Stimulated activated CD8-positive, alpha-beta memory T cell treated with anti-CD3 and anti-CD28 coated beads, Interleukin-4, amount 100 ng/mL, for 1 hour (primary cell): ENCODE measurements at places on chromosomes 6 and 20.

DNA sequence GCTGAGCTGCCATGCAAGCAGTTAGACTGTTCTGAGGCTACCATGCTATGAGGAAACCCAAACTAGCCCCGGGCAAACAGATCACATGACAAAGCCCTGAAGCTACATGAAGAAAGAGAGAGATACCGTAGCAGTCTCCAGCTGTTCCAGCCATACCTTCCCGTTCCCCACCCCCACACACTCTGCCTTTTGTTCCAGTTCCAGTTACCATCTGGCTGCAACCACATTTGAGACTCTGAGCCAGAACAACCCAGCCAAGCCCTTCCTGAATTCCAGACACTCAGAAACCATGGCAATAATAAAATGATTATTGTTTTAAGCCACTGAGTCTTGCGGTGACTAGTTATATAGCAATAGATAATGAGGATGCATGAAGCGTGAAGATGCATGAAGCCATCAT, 28.3 kb downstream of the RIN2 start:
- DNase-seq, result no peak

- DNase-seq, result no peak
These were observed 32.7 kb downstream of the OPRM1 start for GRCh38 chr6:154071711-154072110.

DNA sequence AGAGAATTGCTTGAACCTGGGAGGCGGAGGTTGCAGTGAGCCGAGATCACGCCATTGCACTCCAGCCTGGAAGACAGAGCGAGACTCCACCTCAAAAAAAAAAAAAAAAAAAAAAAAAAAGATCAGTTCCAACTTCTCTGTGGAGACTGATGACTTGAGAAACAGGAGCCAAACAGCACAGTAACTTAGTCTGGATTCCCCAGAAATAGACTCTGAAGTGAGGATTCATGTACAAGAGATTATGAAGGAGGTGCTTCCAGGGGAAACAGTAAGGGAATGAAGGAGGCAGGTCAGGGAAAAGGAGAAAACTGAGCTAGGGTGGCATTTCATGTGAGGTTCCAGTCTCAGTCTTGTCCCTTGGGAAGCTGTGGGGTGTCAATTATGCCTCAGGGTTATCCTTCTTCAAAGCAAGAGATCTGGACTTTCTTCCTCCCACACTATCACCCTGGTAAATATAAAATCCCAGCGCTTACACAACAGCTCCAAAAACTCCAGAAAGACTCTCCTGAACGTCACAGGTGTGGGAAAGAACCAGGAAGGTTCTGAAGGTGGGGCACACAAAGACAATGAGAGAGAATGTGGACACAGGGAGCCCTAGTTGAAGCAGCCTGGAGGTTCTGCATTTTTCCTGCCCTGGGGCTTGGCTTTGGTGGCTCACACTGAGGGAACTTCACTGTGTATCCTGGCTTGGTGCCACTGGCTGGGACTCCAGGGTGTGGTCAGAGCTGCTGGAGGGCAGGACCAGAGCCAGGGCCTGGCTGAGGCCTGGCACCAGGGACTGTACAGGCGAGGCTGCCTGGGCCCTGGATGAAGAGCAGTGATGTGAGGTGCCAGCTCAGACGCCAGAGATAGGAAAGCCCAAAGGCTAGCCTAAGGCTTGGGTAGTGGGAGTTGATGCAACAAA, 46.8 kb downstream of the PCNA start:
- DNase-seq, result no peak

DNA sequence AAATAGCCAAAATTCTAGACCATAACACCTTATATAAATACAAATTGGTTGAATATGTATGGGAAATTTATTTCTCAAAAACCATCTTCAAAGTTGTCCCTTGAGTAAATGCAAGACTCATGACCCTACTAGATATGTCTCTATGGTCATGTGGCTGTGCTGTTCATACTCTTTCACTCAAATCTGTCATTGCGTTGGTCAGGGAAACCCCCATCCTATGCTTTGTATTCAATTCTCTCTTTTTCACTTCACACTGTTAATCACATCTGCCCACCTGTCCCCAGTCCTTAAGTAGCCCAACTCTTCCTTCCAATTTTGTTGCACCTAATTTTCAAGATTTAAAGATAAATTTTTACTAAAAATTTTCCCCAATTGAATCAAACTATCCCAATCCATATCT, 51.0 kb downstream of the RPS12 start:
- no peak for DNase-seq

GRCh38 chr20:61690993-61691838, 374.5 kb downstream of the TAF4 start:
- no peak for DNase-seq

DNA sequence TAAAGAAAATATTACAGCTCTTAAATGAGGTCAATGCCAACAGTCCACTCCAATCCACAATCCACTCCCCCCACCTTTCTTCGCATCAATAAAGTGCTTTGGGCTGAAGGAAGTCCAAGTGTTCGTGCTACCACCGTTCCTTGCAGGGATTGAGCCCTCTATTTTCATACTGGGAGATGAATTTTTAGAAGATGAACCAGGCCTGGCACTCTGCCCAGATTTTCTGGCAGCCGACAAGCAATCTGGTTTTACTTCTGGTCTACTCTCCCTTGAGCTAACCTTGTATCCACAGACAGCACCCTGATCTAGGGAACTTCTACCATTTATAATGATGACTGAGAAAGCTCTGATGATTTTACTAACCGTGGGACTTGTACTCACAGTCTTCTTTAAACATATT, 72.3 kb downstream of the BTBD9 start:
- DNase-seq, result no peak

- no peak for DNase-seq
These were observed 586.2 kb downstream of the CD109 start for GRCh38 chr6:74282143-74282689.

DNA sequence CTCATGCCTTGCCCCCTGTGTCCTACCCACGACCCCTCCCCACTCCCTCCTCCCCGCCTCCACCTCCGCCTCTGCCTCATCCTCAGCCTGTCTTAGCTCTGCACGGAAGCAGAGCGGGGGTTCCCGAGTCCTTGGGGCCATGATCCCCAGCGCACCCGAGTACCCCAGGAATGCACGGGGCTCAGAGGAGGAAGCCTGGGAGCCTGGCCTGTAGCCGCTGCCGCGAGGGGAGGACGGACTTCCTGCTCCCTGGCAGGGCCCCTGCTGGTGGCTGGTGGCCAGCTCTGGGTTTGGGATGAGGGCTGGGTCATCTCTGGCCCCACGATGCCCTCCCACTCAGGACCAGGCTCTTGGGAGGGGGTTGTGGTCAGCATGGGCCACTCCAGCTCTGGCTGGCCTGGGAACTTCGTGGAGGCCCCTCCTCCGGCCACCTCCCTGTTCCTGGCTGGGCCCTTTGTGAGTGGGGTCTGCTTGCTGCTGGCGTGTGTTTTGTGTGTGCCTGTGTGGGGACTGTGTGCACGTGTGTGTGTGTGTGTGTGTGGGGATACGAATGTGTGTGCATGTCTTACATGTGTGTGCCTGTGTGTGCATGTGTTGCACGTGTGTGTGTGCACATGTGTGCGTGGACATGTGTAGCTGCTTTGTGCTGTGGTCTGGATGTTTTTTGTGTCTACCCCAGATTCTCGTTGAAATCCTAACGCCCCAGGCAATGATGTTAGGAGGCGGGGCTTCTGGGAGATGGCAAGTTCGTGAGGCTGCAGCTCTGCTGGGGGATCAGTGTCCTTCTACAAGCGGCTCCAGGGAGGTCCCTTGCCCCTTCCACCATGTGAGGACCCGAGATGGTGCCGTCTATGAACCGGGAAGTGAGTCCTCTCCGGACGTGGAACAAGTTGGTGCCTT, 1.3 kb upstream of the RBBP8NL start:
- DNase-seq, result no peak

- no peak for DNase-seq
These were observed 56.1 kb upstream of the APCDD1L start for GRCh38 chr20:58571356-58571692.

GRCh38 chr6:131765804-131766135, 42.0 kb upstream of the ENPP1 start:
- no peak for DNase-seq

- no peak for DNase-seq
These were observed 75.2 kb upstream of the CITED2 start for GRCh38 chr6:139449611-139450000.

- no peak for DNase-seq
These were observed 27.3 kb upstream of the ABCC10 start for GRCh38 chr6:43399932-43400487.

GRCh38 chr6:41715795-41716515, 19.5 kb downstream of the TFEB start:
- no peak for DNase-seq

DNA sequence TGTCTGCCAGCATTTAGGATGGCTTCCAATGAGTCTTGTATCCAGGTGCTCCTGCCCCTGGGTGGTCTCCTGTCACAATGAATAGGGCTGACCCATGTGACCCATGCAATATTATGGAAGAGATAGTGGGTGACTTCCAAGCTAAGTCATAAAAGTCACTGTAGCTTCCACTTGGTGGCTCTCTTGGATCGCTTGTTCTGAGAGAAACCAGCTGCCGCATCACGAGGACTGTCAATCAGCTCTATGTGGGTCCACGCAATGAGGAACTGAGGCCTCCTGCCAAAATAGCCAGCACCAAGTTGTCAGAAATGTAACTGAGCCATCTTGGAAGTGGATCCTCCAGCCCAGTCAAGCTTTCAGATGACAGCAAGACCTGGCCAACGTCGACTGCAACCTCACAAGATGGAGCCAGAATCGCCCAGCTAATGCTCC, 14.9 kb upstream of the MATN4 start:
- DNase-seq, result no peak

GRCh38 chr20:59864726-59865125, 68.7 kb downstream of the SYCP2 start:
- no peak for DNase-seq

DNA sequence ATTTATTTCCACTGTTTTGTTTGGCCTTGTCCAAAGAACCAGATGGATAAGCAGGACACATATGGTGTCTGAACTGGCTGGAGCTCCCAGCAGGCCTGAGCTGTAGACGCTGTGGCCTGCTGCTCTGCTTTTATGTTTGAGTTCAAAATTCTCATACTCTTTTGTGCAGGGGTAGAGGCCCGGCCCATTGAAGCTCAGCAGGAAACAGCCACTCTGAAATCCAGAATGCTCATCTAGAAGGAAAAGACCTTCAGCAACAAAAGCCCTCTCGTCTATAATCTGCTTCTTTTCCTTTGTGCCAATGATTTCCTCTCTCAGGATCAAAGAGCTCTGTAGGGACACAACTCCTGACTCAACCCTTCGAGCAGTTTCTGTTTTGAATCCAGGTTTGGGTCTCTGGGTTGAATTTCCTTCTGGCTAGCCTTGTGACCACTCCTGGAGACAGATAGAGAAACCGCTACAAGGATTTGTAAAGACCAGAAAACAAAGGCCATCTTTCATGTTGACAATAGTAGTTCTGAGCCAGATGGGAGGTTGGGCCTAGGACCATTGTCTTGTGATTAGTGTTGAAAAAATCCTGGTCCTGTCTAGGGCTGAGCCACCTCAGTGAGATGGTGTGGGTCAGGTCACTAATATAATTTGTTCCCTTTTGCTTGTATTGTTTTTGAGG, 446.7 kb downstream of the BCKDHB start:
- no peak for DNase-seq

- no peak for DNase-seq
These were observed 790 bp downstream of the TOX2 start for GRCh38 chr20:43915211-43916072.

DNA sequence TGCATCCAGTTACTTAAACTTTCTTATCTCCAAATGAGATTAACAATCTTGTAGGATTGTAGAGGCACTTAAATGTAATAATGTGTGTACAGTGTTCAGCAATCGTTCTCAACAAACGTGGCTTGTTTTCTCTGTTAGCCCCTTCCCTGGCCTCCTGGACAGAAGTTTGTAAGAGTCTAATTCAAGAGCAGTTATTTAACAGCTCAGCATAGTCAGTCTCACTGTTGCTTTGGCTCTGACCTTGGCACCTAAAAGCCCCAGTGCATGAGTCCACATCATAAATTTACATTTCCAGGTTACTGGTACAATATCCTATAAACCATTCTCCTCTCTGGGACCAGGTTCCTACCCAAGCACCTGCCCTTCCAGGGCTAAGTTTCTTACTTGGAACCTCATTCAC, 11.5 kb upstream of the PHF3 start:
- DNase-seq, result no peak

GRCh38 chr6:34595332-34596184, 39.4 kb upstream of the SPDEF start:
- no peak for DNase-seq

DNA sequence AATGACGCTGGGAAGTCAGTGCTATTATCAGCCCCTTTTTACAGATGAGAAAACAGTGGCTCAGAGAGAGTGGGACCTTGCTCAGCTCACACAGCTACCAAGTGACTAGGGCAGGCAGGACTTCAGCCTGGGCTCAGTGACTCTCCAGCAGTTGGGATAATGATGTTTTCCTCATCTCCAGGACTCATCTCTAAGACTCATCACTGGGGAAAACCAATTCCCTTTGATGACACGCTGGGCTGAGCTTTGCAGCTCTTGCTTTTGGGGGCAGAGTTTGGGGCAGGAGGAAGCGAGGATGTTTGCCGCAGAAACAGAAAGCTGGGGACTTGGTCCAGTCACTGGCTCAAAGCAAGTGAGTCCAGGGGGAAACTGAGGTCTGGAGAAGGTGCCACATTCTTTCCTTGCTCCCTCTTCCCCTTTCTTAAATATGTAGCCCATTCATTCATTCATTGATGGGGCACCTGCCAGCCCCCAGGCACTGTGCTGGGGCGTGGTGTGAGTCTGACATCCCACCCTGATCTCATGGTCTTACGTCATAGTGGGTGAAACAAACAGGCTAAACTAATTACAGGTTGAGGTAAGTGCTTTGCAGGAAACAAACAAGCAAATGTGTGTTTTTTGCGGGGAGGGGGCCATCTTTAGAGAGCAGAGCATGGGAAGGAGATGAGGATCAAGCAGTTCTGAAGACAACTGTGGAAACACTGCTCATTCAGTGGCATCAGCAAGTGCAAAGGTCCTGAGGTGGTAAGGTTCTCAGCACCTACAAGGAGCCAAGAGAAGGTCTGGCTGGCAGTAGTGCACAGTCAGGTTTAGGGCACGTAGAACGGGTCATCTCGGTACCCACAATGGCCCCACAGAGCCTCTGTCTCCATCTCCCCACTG, 74.4 kb upstream of the PMEPA1 start:
- no peak for DNase-seq

DNA sequence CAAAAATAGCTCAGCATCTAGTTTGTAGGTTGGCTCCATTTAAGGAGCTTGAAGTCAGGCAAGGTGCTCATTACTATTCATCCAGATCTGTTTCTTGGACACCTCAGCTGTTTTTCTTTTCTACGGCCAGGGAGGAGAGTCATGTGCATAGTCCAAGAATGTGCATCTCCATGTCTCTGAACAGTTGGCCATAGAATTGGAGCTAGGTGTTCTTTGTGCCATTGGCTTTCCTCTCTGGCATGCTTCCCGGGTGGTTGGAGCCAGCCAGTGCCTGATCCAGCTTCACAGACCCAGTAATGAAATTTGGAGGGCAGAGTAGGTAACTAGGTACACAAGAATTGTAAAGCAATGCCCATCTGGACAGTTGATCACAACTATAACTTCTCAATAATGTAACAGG, 21.6 kb downstream of the EYA4 start:
- DNase-seq, result no peak

GRCh38 chr20:19453862-19454261, 241.4 kb downstream of the SLC24A3 start:
- no peak for DNase-seq
